CD4-positive, alpha-beta T cell treated with Interleukin-15 for 4 hours (primary cell): ENCODE measurements at places on chromosomes 5 and 9.

DNA sequence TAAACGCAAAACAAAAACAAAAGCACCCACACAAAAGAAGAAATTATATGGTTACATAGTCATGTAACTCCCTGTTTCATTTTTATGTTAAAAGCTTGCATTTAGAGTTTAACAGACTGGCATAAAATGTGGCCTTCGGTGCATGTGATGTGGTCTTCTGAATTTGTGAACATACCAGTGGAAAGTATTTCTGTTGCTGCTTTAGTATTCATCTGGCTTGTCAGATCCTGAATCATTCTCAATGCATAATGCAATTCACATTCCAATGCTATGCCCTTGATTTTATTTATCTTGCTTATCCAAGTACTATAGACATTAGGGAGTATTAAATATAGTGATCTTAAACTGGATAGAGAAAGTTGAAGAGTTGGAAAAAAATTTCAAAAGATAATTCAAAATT is 740.2 kb upstream of the ZNF608 start:
- DNase-seq, result no peak

DNA sequence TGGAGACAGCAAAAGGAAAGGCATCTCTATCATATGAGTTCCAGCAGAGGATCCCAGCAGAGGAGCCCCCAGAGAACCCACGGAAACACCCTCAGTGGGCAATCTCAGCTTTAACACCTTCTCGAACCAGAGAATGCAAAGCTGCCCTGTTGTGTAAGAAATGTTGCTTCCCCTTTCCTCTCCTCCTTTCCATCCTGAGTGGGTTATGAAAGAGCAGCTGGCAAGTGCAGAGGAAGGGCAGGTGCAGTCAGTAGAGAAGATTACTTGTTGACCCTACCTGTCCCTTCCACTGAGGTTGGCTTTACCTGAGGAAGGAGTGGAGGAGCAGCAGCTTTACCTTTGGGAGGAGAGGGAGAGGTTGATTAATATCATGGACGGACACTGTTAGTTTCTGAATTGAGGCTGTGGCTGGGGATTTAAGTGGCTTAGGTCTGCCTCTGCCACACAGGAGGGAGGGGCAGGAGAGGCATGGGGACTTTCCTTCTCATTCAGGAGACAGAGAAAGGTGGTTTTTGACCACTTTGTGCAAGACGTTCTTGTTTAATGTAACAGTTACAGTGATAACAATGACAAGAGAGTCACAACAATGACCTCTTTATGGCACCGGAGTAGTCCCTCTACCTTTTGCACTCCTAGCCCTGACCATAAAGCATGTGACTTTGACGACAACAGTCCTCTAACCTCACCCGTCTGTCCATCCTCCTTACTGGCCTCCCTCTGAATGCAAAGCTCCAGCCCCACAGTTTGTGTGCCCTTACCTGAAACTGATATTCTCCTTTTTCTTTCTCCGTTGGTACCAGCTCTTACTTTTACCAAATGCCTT is 254.8 kb downstream of the NSG2 start:
- no peak for DNase-seq

DNA sequence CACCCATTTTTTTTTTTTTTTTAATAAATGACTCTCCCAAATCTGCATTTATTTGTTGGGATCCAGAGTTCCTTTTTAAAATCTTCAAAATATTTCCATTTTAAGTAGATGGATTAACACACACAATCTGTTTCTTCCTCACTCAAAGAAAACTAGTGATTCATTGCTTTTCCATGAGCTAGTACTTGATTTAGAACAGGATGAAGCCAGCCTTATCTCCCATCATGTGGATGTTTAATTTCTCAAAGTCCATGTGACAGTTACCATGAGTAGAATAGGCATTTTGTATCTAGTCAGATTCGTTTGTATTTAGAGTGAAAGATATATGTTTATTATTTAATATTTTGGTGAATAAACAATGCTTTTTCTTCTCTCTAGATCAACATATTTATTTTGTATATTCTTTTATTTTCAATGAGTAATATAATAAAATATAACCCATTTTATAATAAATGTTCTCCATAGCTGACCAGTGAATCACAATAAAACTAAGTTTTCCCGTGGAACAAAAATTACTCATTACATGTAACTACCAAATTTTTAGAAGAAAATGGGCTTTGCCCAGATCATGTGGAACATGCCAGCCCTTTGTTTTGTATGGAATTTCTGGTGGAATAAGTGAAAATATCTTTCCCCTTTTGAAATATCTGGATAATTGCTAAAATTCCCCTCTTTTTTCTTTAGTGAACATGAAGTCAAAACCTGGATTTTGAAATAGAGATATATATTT is 54.9 kb upstream of the RPS23 start:
- no peak for DNase-seq

DNA sequence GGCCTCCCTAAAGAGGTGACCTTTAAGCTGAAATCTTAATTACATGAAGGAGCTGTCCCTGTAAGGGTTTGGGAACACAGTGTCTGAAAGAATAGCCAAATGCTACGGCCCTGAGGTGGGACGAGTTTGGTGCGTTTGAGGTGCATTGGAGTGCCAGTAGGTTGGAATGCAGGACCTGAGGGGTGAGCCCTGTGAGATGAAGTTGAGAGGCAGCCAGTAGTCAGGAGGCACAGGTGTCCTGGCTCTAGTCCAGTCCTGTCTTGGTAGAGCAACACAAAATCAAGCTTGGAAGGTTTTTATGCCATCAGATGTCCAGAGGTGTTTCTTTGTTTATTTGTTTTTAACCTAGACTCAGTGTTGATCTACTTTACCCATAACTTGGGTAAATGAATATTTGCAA is 108.5 kb downstream of the ARHGAP26 start:
- no peak for DNase-seq

DNA sequence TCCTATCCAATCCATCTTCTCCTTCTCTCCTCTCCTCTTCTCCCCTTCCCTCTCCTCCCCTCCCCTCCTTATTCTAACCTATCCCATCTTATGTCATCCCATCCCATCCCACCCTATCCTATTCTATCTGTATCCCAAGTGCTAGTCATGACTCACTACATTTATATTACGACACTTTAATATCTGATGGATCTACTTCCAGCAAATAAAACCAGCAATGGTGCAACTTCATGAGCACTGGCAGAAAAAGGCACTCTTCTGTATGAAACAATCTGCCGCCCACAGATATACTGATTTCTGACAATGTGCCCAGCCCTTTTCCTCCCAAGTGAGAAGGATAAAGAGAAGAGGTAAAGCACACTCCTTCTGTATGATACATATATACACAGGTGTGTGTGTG is 86.6 kb upstream of the ANKH start:
- no peak for DNase-seq

- DNase-seq, result no peak
Measured at GRCh38 chr9:75873712-75874111, 16.8 kb upstream of the PCSK5 start.

DNA sequence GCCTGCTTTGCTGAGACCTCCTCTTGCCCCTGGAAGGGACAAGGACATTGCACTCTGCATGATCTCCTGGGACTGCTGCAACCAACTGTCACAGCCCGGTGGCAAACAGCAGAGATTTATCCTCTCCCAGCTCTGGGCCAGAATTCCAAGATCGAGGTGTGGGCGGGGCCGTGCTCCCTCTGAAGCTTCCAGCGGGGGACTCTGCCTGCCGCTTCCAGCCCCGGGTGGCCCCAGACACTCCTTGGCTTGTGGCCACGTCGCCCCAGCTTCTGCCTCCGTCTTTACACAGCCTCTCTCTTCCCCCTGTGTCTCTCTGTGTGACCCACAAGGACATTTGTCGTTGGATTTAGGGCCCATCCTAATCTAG is 67.1 kb downstream of the COL5A1 start:
- no peak for DNase-seq
